CD8-positive, alpha-beta T cell (primary cell): ENCODE measurements at places on chromosomes 3 and 15.
A peak's percentile ranks its signal among the peaks of the same experiment; 100 is the strongest.

GRCh38 chr3:166223120-166223519, 385.9 kb upstream of the BCHE start:
- DNase-seq = no peak

- DNase-seq = no peak
Measured at GRCh38 chr15:76353023-76353577, 16.5 kb downstream of the ISL2 start.

DNA sequence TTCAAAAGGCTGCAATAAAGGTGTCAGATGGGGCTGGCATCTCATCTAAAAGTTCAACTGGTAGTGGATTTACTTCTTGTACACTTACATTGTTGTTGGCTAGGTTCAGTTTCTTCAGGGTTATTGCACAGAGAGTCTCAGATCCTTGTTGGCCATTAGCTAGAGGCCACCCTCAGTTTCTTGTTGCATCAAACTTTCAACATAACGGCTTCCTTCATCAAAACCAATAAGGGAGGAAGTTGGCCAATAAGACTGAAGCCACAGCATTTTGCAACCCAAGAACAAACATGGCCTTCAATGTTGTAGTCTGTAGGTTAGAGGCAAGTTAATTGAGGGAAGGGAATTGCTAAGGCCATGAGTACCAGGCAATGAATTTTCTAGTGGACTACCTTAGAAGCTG, 218.0 kb downstream of the ZBBX start:
- no peak for DNase-seq

DNA sequence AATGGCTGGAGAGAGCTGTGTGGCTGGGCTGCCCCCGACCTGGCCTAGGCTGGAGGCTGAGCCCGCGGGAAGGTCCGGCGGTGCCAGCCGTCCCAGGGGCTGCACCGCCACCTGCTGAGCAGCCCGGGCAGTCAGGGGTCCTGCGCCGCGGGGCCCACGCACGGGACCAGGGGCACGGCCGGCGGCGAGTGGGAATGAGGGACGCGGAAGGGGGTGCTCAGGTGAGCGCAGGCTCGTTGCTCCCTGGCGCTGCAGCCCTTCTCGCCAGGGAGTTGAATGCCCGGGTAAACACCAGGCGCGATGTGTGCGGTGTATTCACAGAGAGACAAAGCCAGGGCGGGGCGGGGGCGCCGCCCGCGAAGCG, 666 bp upstream of the SEMA3F start:
- no peak for DNase-seq

DNA sequence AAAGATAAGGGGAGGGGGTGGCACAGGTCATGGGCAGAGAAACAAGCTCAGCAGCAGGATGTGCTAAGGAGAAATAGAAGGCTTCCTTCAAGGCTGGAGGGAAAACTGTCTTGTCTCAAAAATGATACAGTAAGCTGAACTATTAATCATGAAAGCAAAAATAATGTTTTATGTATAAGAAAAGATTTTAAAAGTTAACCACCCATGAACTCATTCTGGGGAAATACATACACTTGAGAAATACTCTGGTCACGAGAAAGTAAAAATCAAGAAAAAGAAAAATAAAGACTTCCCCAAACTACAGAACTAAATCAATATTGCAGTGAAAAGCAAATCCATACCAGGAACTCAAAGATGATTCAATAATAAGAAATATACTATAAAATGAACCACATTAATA, 80.7 kb downstream of the KLF13 start:
- DNase-seq = no peak

- DNase-seq = no peak
Measured at GRCh38 chr3:76063811-76064210, 278.5 kb upstream of the ZNF717 start.

- DNase-seq = no peak
Measured at GRCh38 chr3:72077473-72078259, 292.7 kb upstream of the PROK2 start.

DNA sequence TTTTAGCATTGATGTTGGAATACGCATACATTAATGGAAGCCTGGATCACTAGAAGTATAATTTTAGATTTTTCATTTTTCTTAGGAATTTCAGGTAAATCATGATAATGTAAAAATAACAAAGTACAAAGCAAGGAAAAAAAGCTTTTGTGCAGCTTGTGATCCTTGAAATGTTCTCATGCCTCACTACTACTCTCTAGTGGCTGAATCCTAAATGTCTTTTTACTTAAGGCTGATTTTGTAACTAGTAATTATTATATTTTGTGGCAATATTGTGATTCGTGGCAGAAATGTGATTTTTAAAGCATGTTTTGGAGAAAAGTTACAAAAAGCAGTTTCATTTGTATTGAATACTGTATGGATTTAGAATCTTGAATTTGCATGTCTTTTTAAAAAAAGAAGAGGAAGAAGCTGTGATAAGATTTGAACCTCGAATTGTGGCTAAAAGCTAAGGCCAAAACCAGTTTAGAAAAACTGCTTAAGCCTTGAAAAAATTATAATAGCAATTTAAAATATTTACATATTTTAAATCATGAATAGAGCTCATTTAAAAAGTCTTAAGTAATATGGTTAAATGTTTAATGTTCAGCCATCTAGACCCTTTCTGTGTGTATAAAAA, 39.0 kb downstream of the U2SURP start:
- no peak for DNase-seq

DNA sequence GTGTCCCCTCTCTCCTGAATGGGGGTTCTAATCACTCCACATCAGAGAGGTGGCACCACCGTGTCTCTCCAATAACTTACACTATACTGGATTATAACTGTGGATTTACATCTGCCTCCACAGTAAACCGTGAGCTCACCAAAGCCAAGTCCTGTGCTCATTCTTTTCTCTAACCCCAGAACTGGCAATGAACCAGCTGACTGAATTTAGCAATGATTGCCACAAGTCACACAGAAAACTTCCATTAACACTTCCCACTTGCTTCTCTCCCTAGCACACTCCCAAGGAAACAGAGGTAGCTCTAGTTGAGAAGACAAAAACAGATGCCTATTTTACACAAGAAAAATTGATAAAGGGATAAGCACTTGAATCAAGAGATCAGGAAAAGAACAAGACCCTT, 361.3 kb downstream of the ULK4 start:
- DNase-seq = no peak

DNA sequence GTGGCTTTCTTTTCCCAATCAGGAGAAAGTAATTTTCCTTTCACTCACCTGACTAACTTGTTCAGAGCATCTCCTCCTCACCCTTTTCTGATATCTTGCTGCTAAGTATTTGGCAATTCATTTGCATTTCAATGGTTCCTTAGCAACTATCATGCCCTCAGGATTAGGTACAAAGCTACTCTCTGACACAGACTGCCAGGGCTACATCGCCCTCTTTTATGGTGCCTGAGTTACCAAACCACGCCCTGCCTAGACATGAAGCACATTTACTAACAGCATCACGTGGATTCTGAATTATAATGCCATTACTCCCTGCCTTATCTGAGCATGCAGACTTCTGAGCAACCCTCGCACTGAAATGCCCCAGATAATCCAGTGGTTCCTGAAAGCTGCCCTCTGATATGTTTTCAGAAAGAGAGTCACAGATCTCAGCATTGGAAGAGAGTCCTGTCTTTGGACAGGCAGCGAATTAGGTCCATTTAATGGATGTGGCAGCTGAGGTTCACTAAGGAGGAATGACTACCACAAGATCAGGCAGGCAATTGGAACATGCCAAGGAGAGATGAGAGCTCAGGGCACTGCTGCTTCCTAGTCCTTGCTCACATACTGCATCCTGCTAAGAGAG, 14.5 kb downstream of the EPHB1 start:
- no peak for DNase-seq

GRCh38 chr3:190458040-190458439, 8.3 kb upstream of the TMEM207 start:
- no peak for DNase-seq

GRCh38 chr3:100185847-100186246, 71.5 kb upstream of the FILIP1L start:
- DNase-seq = no peak

- no peak for DNase-seq
Measured at GRCh38 chr3:119990888-119991287, 103.4 kb downstream of the GSK3B start.

DNA sequence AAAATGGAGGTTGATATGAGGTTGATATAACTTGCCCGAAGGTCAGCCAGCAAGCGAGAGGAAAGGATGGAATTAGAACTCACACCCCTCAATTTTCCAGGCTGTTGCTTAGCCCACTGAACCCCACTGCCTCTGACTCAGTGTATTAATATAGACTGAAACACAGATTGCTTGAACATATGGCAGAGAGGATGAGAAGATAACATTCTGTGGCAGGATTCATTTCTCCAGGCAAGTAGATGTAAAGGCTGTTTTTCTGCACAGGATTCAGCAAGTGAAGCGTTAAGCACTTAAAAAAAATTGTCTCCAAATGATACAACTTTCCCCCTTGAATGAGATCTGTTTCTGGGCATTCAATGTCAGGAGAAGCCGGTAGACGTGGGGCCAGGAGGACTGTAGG, 335.2 kb downstream of the GAP43 start:
- DNase-seq = no peak

GRCh38 chr3:55270976-55271375, 216.1 kb downstream of the WNT5A start:
- no peak for DNase-seq

- DNase-seq = no peak
Measured at GRCh38 chr3:112629425-112629824, 11.5 kb downstream of the CCDC80 start.

- DNase-seq = no peak
Measured at GRCh38 chr15:92942706-92943105, 42.6 kb downstream of the CHD2 start.

GRCh38 chr3:481680-482079, 285.1 kb downstream of the CHL1 start:
- DNase-seq = no peak

DNA sequence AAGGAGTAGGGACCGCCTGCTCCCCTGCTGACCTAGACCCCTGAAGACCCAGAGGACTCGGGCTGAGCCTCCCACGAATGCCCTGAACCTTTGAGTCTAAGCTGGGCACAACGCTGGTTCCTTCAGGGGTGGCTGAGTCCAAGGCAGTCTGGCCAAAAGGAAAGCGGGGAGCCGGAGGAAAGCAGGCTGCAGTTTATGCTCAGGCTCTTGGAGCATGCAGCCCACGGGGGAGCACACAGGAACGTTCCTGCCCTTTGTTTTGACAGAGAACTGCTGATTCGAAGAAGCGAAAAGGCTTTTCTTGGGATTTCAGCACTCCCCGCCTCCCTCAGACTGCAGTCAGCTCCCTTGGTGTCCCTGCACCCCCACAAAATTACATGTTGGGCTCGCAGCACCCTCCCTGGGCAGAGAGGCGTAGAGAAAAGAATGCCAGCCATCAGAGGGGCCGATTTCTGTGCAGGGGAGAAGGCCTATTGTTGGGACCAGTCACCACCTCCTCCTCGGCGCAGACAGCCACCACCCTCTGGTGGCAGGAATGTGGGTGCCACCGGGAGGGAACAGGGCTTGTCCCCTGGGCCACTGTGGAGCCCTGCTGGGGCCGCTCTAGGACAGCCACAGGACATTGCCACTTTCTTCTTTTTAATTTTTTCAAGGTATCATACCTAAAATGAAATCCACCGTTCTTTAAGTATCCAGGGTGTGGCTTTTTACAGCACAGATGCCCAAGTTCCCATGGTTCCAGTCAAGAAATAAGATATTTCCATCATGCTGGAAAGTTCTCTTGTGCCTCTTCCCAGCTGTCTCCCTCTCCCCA, 72.2 kb downstream of the SMAD6 start:
- peak; percentile 46 for DNase-seq

GRCh38 chr15:35663956-35664355, 118.0 kb upstream of the DPH6 start:
- DNase-seq = no peak

- no peak for DNase-seq
Measured at GRCh38 chr15:52653431-52653964, 25.7 kb downstream of the ATOSA start.

- no peak for DNase-seq
Measured at GRCh38 chr15:73983211-73983727, 8.8 kb downstream of the STOML1 start.

DNA sequence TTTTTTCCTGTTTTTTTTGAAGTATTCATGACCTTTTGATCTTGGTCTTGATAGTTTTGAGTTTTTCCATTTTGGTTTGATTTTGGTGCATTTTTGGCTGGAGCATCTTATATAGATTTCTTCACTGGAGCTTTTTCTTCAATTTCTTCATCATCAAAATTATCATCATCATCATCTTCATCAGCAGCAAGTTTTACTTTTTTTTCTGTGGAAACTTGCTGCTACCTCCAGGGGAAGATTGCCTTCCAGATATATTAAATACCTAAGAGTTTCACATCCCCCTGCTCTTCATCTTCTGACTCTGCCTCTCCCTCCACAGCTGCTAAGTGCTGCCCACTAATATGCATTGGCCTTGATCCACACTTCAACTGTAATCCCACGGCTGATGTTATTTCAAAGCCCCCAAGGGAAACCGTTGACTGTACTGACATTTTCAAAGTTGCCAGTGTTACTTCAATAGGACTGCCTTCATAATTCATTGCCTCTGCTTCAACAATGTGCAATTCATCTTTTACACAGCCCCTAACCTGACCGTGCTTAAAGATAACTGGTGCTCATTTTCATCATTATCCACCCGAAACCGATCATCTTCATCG, 151.7 kb downstream of the NR1D2 start:
- DNase-seq = no peak

DNA sequence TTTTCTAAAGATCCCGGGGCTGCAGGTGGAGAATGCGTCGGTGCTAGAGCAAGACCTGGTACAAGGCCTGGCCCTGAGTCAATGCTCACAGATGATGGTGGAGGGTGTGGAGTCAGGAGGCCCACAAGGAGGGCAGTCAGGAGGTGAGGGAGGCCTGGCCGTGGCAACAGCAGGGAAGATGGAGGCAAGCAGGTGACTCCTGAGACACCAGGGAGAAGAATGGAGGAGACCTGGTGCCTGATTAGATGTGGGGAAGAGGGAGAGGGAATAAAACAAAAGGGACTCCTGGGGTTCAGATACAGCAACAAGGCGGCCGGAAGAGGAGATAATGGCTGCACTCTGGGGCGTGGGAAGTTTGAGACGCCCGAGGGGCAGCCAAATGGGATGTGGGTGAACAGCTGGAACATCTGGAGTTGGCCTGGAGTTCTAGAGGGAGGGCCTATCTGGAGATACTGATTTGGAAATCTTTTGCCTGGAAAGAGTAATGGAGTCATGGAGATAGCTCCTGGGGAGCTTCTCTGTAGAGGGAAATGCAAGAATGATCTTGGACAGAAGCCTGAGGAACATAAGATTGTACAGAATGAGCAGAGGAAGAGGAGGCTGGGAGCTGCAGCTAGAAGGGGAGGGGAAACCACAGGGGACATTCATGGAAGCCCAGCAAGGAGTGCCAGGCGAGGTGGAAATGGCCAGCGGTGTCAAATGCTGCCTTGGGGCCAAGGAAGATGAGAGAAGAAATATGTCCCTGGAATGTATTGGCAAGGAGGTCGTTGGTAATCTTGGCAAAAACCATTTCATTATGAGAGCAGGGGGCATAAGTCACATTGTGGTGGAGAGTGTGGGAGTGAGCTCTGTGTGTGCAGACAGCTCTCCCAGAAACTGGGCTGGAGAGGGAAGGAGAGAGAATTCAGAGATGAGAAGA, 67.5 kb upstream of the CORO2B start:
- DNase-seq = no peak
